ENCODE measurements at places on chromosomes 5 and 9.

DNA sequence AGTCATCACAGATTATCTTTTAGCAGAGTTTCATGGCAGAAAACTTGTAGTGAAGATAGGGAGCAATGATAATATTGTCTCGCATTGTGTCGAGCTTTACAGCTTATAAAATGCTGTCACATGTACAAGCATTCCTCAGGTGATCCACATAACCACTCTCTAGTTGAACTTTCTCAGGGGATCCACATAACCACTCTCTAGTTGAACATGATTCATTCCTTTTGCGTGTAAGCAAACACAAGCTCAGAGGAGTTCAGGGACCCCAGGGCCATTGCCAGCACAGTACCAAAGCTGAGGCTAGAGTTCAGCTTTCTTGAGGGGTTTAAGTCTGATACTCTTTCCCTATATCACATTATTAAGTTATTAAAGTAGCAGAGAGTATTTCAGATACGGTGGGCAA is 86.7 kb downstream of the CDH6 start:
- DNase-seq: no peak

DNA sequence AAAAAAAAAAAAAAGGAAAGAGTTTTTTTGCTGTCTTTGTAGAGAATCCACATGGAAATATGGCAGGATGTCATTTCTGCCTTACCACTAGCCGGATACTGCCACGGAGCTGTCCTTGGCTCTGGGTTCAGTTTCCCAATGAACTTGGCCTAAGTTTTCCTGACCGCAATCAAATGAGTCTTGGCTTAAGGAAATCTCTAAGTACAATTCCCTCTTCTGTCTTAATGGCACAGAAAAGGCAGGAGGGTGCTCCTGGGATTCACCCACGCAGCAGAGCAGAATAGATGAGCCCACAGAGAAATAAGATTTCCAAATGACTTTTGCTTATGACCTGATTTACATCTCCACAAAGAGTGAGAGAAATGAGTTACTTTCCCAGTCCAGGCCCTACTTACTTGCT is 284.0 kb upstream of the VLDLR start:
- no peak for DNase-seq

GRCh38 chr5:6556089-6556801 is 76.6 kb downstream of the NSUN2 start:
- DNase-seq: no peak

- no peak for DNase-seq
Observed at GRCh38 chr5:153745778-153746395, 255.4 kb downstream of the GRIA1 start.

DNA sequence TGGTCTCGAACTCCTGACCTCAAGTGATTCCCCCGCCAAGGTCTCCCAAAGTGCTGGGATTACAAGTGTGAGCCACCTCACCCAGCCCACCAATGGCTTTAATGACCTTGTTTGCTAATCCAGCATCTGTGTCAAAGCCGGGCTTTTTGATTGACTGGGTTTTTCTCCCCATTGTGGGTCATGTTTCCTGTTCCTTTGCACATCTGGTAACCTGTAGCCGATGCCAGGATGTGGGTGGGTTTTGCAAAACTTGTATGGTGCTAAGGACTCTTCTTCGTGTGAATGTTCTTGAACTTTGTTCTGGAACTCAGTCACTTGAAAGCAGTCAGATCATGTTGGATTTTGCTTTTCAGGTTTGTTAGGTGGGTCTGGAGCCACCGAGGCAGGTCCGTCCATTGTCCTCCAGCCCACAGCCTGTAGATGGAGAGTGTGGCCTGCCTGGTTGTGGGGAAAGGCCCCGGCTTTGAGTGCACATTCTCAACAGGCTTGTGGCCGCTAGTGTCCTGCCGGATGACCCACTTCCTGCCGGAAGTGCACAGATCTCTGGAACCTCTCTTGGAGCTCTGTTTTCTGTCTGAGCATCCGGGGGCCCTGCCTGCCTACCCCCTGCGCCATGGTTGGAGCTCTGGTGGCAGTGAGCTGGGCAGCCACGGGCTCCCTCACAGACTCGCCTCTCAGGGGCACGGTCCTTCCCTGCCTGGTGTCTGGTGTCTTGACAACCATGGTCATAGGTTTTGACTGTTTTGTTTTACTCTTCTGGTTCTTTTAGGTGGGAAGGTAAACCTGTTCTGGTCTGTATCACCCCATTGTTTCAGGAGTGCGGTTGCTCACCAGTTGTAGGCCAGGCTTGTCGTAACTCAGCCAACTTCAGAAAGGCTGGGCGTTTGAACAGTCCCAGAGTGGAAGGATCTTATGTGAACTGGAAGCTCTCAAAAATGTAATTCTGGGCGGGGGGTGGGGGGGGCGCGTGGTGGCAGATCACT is 69.6 kb upstream of the CACNA1B start:
- no peak for DNase-seq

GRCh38 chr5:116564756-116565490 is 9.7 kb downstream of the SEMA6A start:
- no peak for DNase-seq

GRCh38 chr5:6920628-6921256 is 207.5 kb downstream of the TENT4A start:
- no peak for DNase-seq

DNA sequence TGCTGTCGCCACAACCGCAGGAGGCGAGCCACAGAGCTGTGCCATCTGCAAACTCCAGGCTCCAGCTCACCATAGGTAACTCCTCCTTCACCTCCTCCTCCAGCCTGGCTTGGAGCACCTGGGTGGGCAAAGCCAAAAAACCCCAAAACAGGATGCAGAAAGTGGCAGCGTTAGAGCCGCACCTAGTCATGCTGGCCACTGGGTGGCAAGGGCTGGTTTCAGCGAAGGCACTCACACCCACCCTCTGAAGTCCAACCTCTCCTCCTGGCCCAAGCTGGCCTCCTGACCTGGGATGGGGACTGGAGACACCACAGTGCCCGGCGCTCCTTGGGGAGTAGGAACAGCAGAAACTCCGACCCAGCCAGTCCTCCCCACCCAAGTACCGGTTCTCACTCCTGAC is 28.7 kb upstream of the ZNF354B start:
- no peak for DNase-seq

- no peak for DNase-seq
Observed at GRCh38 chr5:102048940-102049339, 247.1 kb downstream of the SLCO4C1 start.

GRCh38 chr9:129142138-129142935 is 31.1 kb downstream of the PTPA start:
- no peak for DNase-seq

DNA sequence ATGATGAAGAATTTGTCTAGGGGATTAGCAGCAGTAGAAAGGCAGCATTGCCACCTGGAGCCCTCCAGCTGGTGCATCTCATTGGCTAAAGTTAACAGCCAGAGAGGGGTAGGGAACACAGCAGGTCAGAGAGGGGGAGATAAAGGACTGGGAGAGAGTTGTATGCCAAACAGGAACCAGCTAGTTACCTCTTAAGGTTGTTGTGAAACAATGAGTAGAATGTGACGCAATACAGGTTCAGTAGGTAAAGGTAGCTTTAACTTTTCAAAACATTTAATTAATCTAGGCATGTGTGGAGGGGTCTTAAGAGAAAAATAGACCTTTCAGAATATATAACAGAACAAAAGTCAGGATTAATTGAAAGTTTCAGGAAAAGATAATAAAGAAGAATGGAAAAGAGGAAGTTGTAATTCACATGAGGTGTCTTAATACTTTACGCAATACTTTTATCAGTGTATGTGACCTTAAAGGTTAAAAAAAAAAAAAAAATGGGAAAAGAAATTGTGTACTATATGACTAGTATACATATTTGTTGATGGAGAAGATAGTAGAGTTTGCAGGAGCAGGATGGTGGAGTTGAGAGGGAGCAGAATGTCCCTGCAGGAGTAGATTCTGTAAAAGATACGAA is 14.3 kb downstream of the FBXO38 start:
- DNase-seq: no peak

- DNase-seq: no peak
Observed at GRCh38 chr9:34254141-34254913, 74.7 kb downstream of the KIF24 start.

Measured in HuH-7.5 (cell line).